ENCODE measurements at places on chromosomes 5 and 9.

DNA sequence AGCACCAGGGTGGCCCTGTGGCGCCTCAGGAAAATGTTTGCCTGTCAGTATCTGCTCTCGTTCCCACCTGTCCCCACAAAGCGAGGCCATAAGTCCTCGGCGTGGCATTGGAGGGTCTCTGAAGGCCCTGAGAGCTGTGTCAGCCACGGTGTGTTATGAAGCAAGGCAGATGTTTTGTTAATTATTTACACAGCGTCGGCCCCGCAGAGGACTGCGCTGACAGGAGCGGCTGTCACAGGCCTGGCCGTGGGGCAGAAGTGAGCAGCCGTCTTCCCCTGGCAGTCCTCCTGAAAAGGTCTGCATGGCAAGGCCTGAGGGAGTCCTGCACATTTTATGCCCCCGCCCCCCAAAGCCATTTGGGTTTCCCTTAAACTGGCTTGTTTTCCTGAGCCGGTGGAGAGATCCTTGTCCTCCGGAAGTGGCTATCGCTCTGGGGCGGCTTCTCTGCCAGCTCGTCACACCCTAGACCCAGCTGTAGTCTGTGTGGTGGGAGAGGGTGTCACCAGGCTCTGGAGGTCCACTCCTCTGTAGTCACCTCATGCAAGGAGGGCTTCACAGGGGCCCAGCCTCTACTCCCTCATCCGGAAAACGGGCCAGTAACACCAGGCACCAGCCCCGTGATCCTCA, 6.2 kb downstream of the NEK6 start:
- peaks cover 74% of the 10 kb centered on the region for H3K4me1 ChIP-seq
- no peak for DNase-seq
- H3K27me3 ChIP-seq = no peaks in the 10 kb centered on the region
- peak overlapping the region; percentile 26 for H3K27ac ChIP-seq

DNA sequence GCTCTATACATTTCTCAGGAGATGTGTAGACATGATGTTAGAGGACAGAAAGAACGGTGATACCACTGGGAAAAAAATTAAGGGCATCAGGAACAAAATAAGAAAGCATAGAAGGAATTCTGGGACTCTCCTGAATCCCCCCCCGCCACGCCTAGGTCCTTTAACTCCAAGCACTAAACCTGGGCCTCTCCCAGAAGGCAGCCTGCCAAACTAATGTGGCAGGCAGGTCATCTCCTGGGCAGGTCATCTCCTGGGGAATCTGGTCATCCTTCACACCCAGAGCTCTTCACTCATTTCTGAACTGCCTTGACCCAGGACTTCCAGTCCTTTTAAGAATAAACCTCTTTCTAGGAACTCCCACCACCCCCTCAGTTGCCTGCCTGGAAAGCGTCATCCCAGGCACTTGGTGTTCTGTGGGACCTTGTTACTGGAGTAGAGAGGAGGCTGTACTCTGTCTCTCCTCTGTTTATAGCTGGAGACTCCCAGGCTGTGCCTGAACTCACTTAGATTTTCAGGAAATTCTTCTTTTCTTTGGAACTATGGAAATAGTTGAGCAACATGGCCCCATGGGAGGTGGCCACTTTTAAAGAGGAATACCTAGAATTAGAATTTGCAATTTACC, 24.1 kb downstream of the PSAT1 start:
- peaks cover 16% of the 10 kb centered on the region for H3K36me3 ChIP-seq
- no peak overlapping the region for H3K27ac ChIP-seq
- DNase-seq = no peak
- peaks cover 11% of the 10 kb centered on the region for H3K4me1 ChIP-seq
- no peak overlapping the region for H3K4me3 ChIP-seq

GRCh38 chr9:119933191-119933590, 564.0 kb upstream of the BRINP1 start:
- H3K4me3 ChIP-seq = no peak overlapping the region
- no peaks in the 10 kb centered on the region for H3K36me3 ChIP-seq
- no peak for DNase-seq
- no peak overlapping the region for H3K27ac ChIP-seq

GRCh38 chr9:131402738-131403492, 9.0 kb downstream of the PRRC2B start:
- H3K4me1 ChIP-seq = peaks cover 94% of the 10 kb centered on the region
- no peaks in the 10 kb centered on the region for H3K36me3 ChIP-seq
- H3K4me3 ChIP-seq = peak overlapping the region; percentile 19
- peak overlapping the region; percentile 62 for H3K27ac ChIP-seq
- DNase-seq = peak; percentile 94
- H3K27me3 ChIP-seq = no peaks in the 10 kb centered on the region

GRCh38 chr9:114004221-114004716, 73.8 kb downstream of the AMBP start:
- no peak overlapping the region for H3K4me3 ChIP-seq
- H3K36me3 ChIP-seq = peaks cover 8% of the 10 kb centered on the region
- no peak overlapping the region for H3K27ac ChIP-seq
- no peaks in the 10 kb centered on the region for H3K27me3 ChIP-seq

GRCh38 chr5:82396871-82397514, 118.8 kb upstream of the RPS23 start:
- H3K27ac ChIP-seq = no peak overlapping the region
- no peaks in the 10 kb centered on the region for H3K27me3 ChIP-seq
- H3K36me3 ChIP-seq = no peaks in the 10 kb centered on the region
- peak; percentile 84 for DNase-seq

- DNase-seq = no peak
- peaks cover 2% of the 10 kb centered on the region for H3K4me1 ChIP-seq
- no peaks in the 10 kb centered on the region for H3K27me3 ChIP-seq
- H3K36me3 ChIP-seq = no peaks in the 10 kb centered on the region
- no peak overlapping the region for H3K4me3 ChIP-seq
These were observed 532.8 kb upstream of the KLF4 start for GRCh38 chr9:108022246-108022935.

DNA sequence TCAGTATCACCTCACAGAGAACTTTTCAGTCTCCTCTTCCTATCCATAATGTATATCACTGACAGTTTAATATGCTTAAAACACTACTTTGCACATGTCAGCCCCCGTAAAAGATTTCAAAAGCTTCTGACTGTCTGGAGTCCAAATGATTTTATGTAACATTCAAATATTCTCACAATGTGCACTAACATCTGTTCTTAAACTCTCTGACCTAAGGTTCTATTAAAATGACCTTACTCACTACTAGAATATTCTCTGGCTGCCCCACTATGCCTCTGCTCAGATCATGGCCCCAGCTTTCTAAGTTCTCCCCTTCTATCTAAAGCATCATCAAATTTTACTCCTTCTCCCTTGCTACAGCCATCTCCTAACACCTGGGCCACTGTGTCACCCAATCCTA, 52.5 kb downstream of the AP3B1 start:
- H3K36me3 ChIP-seq = peaks cover 7% of the 10 kb centered on the region
- no peaks in the 10 kb centered on the region for H3K27me3 ChIP-seq
- no peak overlapping the region for H3K27ac ChIP-seq
- no peak overlapping the region for H3K4me3 ChIP-seq
- DNase-seq = no peak

- H3K27me3 ChIP-seq = no peaks in the 10 kb centered on the region
- H3K36me3 ChIP-seq = no peaks in the 10 kb centered on the region
- peak overlapping the region; percentile 53 for H3K27ac ChIP-seq
These were observed 31.0 kb upstream of the RXRA start for GRCh38 chr9:134295101-134295745.

- H3K27ac ChIP-seq = peak overlapping the region; percentile 85
- no peak for DNase-seq
- peak overlapping the region; percentile 76 for H3K4me3 ChIP-seq
- peaks cover 18% of the 10 kb centered on the region for H3K36me3 ChIP-seq
- no peaks in the 10 kb centered on the region for H3K27me3 ChIP-seq
These were observed 1.2 kb downstream of the GALT start for GRCh38 chr9:34647651-34648050.

DNA sequence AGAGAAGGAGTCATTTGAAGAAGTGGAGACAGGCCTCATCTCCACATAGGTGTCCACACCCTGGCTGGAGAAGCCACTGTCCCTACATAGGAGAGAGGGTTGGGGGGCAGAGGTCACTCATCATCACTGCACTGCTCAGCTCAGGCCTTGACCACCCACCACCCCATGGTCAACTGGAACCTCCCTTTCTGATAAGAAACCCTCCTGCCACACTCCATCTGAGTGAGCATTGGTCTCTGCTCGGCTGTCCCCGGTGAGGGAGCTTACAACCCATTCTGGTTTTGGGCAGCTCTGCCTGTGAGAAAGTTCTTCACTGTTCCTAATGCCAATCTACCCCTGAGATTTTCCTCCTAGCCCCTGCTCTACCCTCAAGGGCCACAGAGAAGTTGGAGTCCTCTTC, 28.8 kb downstream of the CSF1R start:
- DNase-seq = no peak
- H3K4me3 ChIP-seq = no peak overlapping the region
- H3K27me3 ChIP-seq = no peaks in the 10 kb centered on the region
- no peak overlapping the region for H3K27ac ChIP-seq
- H3K4me1 ChIP-seq = no peaks in the 10 kb centered on the region
- peaks cover 31% of the 10 kb centered on the region for H3K36me3 ChIP-seq

GRCh38 chr5:38163636-38164237, 94.6 kb upstream of the EGFLAM start:
- no peaks in the 10 kb centered on the region for H3K4me1 ChIP-seq
- H3K4me3 ChIP-seq = no peak overlapping the region
- H3K27me3 ChIP-seq = peaks cover 7% of the 10 kb centered on the region
- no peak for DNase-seq

GRCh38 chr9:96323169-96323568, 21.2 kb upstream of the HSD17B3 start:
- DNase-seq = no peak
- no peaks in the 10 kb centered on the region for H3K4me1 ChIP-seq
- H3K4me3 ChIP-seq = no peak overlapping the region
- H3K27me3 ChIP-seq = no peaks in the 10 kb centered on the region
- H3K36me3 ChIP-seq = peaks cover 17% of the 10 kb centered on the region
- no peak overlapping the region for H3K27ac ChIP-seq

GRCh38 chr9:7315746-7316145, 483.8 kb downstream of the DMAC1 start:
- H3K4me3 ChIP-seq = no peak overlapping the region
- DNase-seq = no peak
- no peaks in the 10 kb centered on the region for H3K27me3 ChIP-seq
- no peak overlapping the region for H3K27ac ChIP-seq
- H3K4me1 ChIP-seq = no peaks in the 10 kb centered on the region

DNA sequence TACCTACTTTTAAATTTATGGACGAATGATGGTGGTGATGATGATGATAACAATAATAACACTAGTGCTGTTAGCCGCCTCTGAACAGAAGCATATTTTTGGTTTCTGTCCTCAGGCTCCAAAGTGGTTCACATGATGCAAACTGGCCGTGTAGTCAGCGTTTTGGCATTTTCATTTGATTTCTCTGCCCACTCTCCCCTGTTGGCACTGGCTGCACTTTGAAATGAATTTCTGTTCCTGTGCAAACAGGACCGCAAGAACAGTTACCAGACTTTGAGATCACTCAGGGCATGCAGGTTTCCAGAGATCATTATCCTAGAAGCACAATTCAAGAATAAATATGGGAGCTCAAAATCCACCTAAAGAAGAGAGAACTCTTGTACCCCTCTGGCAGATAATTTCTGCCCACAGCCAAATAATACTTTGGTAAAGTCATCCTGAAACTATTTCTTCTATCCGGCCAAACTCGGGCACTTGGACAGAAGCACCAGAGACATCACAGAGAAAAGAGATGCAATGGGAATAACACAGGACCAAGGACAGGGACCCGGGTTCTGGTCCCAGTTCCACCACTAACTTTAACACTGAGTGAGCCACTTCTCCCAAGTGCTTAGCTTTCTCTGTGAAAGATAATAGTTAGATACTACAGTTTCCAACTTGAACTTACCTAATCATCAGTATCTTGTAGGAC, 201.7 kb upstream of the PTGER4 start:
- H3K27me3 ChIP-seq = no peaks in the 10 kb centered on the region
- H3K27ac ChIP-seq = no peak overlapping the region
- no peak for DNase-seq
- H3K4me1 ChIP-seq = no peaks in the 10 kb centered on the region
- no peak overlapping the region for H3K4me3 ChIP-seq

DNA sequence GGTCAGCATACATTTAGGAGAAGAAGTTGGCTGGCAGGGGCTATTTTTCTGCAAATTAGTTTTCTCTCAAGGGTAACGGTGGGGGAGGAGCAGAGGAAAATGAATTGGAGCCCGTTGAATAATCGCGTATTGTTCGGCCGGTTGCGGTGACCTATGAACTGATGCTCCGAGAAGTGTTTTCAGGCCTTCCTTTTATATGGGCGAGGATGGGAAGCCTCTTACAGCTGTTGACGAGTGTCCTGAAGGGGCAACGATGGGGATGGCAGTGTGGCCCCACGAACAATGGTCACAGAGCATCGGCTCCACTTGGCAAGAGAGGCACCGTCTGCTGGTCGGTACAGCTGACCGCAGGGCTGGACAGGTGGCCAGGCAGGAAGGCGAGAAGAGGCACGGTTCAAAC, 400.7 kb downstream of the ZSWIM6 start:
- H3K4me3 ChIP-seq = no peak overlapping the region
- H3K27ac ChIP-seq = no peak overlapping the region
- no peaks in the 10 kb centered on the region for H3K36me3 ChIP-seq
- no peaks in the 10 kb centered on the region for H3K4me1 ChIP-seq
- no peak for DNase-seq

- no peak for DNase-seq
- no peak overlapping the region for H3K4me3 ChIP-seq
- peaks cover 2% of the 10 kb centered on the region for H3K36me3 ChIP-seq
- no peaks in the 10 kb centered on the region for H3K4me1 ChIP-seq
- no peaks in the 10 kb centered on the region for H3K27me3 ChIP-seq
These were observed 74.6 kb downstream of the DOCK2 start for GRCh38 chr5:169711551-169712225.

GRCh38 chr5:119470105-119470763, 17.9 kb downstream of the HSD17B4 start:
- no peaks in the 10 kb centered on the region for H3K27me3 ChIP-seq
- H3K36me3 ChIP-seq = peaks cover 10% of the 10 kb centered on the region
- DNase-seq = no peak
- no peak overlapping the region for H3K4me3 ChIP-seq

DNA sequence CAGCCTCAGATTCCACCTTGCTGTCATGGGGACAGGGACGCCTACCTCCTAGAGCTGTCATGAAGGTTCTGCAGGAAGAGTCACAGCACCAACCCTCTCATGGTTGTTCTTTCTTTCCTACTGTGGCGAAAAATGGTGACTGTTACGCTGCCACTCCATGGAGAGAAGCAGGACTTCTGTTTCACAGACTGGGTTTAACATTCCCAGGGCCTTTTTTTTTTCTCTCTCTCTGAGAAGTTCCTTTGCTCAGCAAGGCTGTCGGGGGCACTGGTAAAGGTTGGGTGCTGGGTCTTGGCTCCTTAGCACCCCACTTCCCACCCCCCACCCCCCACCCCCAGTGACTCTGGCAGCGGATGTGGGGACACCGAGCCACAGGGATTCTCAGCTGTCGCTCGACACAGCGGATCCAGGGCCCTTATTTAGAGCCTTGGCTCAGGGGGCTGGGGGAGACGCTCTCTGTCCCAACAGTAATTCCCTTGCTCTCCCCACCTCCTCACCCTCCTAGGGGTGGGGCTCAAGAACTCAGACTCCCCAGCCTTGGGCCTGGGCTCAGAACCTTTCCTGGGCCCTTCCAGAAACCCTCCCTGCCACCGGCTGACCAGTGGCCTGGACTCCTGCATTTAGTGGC, 34.4 kb downstream of the DUSP1 start:
- peaks cover 57% of the 10 kb centered on the region for H3K4me1 ChIP-seq
- peak overlapping the region; percentile 7 for H3K27ac ChIP-seq
- H3K4me3 ChIP-seq = no peak overlapping the region

- no peak overlapping the region for H3K27ac ChIP-seq
- no peak for DNase-seq
- no peaks in the 10 kb centered on the region for H3K27me3 ChIP-seq
- no peaks in the 10 kb centered on the region for H3K36me3 ChIP-seq
These were observed 23.2 kb upstream of the RNF20 start for GRCh38 chr9:101510459-101510858.
